Stimulated activated CD8-positive, alpha-beta memory T cell treated with anti-CD3 and anti-CD28 coated beads, Interleukin-7, amount 100 ng/mL, for 4 hours (primary cell): ENCODE measurements at places on chromosomes 3 and 15.

DNA sequence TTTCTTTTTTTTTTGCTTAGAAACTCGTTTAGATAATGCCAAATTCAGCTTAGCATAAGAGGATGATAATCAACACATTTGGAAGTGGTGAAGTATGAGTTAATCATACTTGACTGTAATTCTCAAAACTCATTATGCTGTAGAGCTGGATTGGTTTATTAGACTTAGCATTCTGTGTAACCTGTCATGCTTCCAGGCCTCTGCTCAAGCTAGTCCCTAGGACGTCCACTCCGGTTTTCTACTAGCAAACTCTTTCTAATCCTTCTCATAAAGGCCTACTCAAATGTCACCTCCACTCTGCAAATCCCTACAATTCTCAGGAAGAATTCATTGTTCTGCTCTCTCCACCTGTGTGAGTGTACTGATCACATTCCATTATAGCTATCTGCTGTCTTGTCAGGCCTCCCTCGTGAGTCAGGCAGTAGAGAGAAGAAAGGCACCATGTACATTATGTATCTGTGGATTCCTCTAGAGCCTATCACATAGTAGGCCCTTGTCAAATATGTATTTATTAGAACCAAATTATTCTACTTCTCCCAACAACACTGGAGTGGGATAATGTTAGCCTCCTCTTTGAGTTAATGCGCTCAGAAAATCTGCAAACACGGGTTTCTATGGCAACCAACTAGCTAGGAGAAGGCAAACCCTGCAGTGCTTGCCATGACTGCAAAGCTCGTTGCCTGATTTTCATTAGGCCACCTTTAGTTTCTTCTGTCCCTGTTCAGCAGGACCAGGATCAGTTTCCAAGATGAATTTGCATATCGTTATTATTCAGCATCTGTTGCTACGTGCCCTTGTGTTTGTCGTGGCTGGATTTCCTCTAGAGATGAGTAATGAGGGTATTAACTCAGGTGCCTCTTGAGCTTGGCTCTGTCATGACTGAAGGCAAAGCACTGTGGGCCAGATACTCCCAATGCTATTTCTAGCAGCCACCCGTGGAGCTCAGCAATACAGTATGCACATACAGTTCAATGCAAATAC, 30.7 kb downstream of the ATP13A5 start:
- no peak for DNase-seq

- DNase-seq = no peak
These were observed 83.3 kb downstream of the ZNF621 start for GRCh38 chr3:40608091-40608490.

- DNase-seq = no peak
These were observed 545.5 kb downstream of the NTRK3 start for GRCh38 chr15:87711026-87711425.

- DNase-seq = no peak
These were observed 26.6 kb downstream of the TMEM45A start for GRCh38 chr3:100518983-100519382.

DNA sequence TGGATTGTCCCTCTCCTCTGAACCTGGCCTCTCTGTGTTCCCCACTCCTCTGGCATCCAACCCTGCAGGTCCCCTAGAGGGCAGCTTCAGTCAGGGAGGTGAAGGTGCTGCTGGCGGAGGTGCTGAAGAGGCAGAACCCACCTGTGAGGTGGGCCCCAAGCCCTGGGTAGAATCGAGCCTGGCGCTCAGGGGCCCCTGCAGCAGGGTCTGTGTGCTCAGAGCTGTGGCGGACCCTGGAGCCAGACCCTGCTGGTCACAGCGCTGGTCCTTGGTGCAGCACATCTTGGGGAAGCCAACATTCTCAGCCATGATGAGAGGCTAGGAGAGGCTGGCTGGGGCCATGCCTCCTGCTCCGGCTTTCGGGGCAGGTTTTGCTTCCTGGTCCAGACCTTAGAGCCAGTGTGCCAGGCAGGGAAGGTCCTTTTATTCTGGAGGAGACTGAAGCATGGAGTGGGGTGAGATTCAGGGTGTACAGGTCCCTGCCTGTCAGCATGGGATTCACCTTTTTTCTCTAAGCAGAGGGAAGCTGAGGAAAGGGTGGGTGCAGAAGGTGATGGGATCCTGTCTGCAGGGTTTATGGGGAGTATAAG, 54.7 kb upstream of the TAMM41 start:
- DNase-seq = no peak

DNA sequence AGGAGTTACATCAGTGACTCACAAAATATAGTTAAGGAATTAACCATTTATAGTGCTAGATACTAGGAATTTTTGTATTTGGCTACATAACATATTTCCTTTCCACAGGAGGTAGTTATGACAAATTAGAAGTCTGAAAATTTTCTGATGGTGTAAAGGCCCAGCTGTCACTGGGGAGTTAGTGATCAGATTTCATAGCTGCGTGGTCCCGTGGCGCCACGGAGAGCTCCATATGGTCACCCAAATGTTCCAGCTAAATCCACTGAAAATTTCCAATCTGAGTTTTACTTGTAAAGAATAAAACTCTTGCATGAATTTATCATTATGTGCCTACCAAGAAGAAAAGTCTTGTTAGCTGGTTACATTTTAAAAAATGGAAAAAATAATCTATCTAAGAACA, 368.9 kb upstream of the PLSCR5 start:
- DNase-seq = no peak

DNA sequence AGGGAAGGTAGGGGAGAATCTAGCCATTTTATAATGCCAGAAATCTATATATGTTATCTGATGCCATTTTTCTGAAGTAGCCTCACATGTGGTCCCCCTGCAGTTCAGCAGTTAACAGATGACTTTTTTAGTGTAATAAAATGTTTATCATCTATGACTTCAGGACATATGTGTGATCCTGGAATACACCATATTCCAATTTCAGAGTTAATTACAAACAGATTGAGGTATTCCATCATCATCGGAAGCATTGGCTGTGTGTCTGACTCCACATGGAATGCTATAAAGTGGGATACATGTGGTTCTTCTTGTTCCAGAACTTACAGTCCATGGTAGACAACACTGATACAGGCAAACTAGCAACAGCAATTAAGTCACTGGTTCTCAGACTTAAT, 45.9 kb upstream of the LIMD1 start:
- no peak for DNase-seq

DNA sequence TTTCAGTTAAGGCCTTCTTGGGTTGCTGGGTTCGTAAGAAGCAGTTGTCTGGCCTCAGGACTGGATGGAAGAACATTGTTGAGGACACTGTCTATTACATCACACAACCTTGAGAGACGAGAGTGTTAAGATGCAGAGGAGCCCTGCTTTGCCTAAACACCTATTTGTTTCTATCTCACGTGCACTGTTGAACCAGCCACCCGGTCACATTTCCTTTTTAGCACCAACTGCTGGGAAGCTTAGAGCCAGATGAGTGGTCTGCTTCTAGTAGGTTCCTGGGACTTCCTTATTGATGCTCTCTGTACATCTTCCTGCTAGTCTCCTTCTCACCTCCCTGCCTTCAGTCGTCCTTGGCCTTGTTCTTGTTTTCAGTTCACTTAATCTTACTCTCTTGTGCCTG, 22.3 kb downstream of the CAND2 start:
- no peak for DNase-seq

GRCh38 chr3:473033-473800, 276.7 kb downstream of the CHL1 start:
- no peak for DNase-seq

- no peak for DNase-seq
These were observed 1.3 kb downstream of the FSD2 start for GRCh38 chr15:82804575-82804949.

DNA sequence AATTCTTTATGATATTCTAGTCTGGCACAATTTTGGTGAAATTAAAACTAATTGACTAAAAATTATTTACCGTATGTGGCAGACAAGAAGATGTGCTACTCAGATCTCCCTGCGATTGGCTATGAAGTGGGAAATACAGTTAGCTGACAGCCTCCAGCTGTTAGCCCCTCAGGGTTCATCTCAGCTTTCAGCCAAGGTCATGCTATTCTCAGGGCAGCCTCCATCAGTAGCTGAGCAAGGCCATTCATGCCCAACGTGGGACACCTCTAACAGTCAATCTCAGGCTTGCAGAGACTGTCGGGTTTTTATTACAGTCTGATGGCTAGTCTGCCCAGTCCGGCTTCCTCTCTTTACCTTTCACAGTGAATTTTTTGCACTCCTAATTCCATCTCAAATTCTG, 6.7 kb downstream of the PARP9 start:
- no peak for DNase-seq

- no peak for DNase-seq
These were observed 26.2 kb upstream of the ATP13A3 start for GRCh38 chr3:194512895-194513601.

GRCh38 chr3:94082391-94082937, 19.6 kb downstream of the NSUN3 start:
- no peak for DNase-seq

DNA sequence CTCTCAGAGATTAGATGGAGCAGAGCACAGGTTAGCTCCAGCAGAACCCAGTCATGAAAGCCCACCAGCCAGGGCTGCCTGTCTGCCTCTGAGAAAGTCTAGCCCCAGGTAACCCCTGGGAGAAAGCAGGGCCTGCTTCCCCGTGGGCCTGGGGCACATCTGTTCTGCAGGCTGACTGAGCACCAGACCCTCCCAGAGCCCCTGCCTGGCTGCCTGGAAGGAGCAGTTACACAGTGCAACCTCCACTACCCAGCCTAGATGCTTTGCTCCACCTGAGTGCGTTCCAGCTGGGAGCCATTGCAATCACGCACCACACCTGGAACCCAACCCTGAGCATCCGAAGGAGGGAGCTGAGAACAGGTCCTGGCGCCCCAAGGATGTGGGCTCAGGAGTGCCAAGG, 24.7 kb upstream of the OR5K4 start:
- no peak for DNase-seq

DNA sequence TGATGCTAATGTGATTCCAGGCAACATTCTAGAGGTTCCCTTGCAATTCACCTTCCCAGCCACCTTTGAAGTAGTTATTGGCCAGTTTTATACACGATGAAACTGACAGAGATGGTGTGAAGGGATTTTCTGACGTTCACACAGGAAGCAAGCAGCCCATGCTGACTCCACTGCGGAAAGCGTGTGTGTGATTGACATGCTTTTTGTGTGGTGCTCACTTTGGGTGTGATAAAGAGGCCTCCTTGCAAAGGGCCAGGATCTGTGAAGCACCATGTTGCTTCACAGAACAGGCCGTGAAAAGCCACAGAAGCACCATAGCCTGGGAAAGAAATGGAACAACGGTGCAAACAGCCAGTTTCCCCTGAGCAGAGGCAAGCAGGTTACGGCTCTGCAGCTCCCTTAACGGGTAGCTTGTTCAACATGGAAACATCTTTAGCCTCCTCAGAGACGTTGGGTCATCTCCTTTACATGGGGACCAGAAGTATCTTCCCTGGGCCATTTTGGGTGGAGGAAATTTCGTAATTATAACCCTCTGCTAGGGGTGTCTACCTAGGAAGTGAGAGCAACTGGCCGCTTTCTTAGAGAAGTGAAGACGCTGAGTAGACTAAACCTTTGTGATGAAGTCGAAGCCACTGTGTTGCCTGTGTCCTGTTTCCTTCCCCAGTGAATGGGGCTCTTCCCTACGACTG, 108.5 kb downstream of the APBA2 start:
- peak; percentile 63 for DNase-seq

DNA sequence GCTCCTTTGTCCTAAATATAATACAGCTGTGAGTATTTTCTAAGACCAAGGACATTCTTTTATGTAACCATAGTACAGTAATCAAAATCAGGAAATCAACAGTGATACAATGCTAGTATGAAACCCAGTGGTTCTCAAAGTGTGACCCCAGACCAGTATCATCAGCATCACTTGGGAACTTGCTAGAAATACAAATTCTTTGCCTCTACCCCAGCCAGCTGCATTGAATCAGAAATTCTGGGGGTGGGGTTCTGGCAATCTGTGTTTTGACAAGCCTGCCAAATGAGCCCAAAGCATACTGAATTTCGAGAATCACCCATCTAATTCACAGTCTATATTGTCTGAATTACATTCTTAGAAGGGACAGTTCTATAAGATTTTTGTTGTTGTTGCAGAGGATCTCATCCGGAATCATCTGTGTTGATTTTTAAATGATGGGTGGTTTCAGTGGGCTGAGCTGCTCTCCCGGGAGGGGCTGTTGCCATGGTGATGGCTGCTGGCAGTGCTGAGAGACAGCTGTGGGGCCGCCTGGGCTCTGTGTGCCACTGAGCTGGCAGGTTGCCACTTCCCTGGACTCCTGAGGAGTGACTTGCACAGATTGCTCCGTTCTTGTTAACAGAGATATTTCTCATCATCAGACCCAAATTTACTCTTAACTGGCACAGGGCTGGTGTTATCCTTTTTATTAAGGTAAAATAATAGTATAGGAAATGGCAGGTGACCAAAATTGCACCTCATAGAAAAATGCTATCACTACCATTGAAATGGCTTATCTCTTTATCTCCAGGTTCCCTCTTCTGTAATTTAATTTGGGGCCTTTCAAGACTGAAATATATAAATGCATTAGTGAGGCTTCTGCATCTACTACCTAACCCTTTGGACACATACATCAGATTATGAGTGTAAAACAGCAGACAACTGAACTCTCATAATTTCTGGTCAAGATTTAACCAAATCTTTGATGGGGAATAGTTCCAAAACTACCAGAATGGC, 56.5 kb downstream of the NEK11 start:
- no peak for DNase-seq

DNA sequence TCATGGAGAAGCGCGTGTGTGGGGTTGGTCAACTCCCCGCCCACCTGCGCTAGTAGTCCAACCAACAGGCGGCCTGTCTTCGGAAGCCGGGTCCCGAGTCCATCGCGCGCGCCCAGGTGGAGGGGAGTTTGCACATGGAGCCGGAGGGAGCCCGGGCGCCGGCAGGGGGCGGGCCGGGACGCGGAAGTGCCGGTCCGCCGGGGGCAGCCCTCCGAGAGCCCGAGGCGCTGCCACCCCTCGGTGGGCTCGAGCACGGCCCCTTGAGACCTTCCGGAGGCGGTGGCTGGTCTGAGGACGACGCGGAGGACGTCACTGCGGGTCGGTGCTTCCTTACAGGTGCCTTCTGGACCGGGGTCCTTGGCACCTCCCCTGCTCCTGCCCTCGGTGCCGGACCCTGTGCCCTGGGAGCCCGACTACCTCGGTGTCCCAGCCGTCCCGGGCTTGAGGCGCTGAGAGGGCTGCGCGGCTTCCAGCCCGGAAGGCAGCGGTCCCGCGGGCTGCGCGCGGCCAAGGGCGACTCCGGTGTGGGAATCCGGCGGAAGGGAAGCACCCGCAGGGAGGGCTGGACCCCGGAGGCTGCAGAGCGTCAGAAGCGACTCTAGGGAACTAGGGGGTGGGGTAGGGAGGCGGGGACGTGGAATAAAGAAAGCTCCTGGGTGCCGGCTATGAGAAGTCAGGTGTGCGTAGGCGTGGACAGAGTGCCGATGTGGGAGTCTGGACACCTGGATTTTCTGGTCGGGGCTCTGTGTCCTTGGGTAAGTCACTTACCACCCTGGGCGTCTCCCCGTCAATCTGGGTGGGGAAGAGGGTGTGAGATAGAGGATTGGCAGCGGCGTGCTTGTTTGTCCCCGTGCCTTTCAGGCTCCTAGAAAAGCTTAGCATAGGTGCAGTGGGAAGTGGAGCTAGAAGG, 212.3 kb downstream of the FGF12 start:
- no peak for DNase-seq

GRCh38 chr3:194243172-194243837, 107.4 kb downstream of the HES1 start:
- no peak for DNase-seq

GRCh38 chr3:132418916-132419315, 1.6 kb downstream of the DNAJC13 start:
- DNase-seq = no peak

- DNase-seq = no peak
These were observed 68.4 kb downstream of the PPCDC start for GRCh38 chr15:75091814-75092213.
